ENCODE measurements at places on chromosomes 1 and 21.

- no peak for DNase-seq
These were observed 10.1 kb upstream of the XCL2 start for GRCh38 chr1:168553680-168554553.

- no peak for DNase-seq
These were observed 15.9 kb downstream of the PLEKHA6 start for GRCh38 chr1:204343802-204344201.

- peak; percentile 36 for DNase-seq
These were observed 251.1 kb upstream of the ADGRL2 start for GRCh38 chr1:81549588-81550127.

GRCh38 chr1:62196086-62196690 is 1.5 kb downstream of the L1TD1 start:
- peak; percentile 64 for DNase-seq

GRCh38 chr1:16913181-16913832 is 8.4 kb upstream of the CROCC start:
- DNase-seq, result no peak

DNA sequence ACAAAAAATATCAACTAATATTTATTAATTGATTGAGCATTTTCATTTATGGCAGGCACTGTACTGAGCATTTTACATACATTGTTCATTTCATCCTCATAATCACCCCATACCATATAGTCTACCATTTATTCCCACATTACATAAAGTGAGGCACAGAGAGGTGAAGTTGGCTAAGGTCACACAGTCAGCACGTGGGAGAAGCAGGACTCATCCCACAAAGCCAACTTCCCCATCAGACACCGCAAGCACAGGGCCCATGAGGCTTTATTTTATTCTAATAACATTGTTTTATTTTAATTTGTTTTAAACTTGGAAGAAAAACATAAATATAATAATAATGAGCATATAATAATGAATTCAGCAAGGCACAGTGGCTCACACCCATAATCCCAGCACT is 43.1 kb upstream of the CAPZB start:
- DNase-seq, result no peak

- no peak for DNase-seq
These were observed 7.5 kb downstream of the PTPRU start for GRCh38 chr1:29243871-29244200.

GRCh38 chr21:37463083-37463801 is 96.7 kb downstream of the DYRK1A start:
- DNase-seq, result no peak

DNA sequence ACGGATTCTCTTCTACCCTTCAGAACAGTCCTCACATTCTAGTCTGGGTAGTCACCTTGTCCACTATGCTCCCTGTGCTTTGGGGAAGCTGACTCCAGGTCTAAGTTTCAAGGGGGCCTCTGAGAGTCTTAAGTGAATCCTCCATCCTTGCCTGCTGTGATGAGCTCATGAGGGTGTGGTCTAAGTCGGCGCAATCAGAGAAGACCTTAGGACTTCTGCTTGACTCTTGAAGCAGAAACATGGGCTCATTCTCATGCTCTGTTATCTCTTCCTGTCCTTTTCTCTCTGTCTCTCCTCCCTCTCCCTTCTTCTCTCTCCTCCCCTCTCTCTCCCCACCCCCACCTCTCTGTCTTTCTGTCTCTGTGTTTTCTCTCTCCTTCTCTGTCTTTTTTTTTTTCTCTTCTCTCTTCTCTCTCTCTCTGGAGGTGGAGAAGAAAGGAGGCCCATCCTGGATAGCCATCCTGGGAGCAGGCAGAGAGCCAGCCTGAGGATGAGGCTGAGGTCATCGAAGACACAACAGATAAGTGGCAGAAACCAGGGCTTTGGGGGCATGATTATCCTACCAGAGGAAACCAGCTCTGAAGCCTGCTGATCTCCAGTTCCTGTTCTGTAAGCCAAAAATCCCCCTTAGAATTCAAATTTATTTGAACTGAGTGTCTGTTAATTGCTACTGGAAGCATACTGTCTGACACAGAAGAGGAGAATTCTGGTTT is 245.6 kb downstream of the SIPA1L2 start:
- no peak for DNase-seq

DNA sequence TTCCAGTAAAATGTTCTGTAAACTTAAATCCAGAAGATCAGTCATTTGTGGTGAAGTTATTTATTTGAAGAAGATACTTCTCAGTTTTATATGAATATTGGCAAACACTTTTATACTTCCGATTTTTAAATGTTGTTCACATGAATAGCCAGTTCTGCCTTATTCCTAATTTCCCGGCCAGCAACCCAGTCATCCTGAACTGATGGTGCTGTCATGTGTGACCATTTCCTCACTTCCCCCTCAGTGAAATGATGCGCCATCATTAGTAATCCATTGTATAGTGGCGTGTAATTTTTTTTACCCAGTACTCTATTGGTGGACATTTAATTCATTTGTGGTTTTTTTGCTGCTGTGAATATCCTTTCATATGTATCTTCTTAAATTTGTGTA is 16.4 kb downstream of the GPSM2 start:
- no peak for DNase-seq

- DNase-seq, result no peak
These were observed 1.2 kb downstream of the OR2T1 start for GRCh38 chr1:248404024-248404423.

- DNase-seq, result no peak
These were observed 80.1 kb upstream of the ZC3H11B start for GRCh38 chr1:219692981-219693380.

DNA sequence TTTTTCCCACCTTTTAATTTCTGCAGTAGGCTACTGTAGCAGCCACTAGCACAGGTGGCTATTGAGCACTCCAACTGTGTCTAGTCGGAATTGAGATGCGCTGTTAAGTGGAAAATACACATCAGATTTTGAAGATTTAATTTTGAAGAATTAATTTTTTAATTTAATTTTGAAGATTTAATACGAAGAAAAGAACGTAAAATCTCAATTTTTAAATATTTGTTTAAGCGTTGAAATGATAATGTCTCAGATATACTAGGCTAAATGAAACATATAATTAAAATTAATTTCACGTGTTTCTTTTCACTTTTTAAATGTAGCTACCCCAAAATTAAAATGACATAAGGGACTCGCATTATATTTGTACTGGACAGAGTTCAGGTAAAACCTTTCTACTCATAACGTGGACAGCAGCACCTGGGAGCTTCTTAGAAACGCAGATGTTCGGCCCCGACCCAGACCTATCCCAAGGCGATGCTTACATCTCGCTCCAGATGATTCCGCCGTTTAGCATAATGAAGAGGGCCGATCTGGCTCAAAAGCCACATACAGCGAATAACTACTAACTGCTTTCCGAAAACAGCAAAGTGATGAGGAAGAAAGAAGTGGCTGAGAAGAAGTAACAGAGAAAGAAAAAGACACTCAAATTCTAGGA is 717 bp downstream of the CRYZL1 start:
- peak; percentile 37 for DNase-seq

- no peak for DNase-seq
These were observed 215.1 kb downstream of the ST6GALNAC3 start for GRCh38 chr1:76289692-76290091.

GRCh38 chr1:231187571-231187970 is 25.7 kb downstream of the TRIM67 start:
- DNase-seq, result no peak

DNA sequence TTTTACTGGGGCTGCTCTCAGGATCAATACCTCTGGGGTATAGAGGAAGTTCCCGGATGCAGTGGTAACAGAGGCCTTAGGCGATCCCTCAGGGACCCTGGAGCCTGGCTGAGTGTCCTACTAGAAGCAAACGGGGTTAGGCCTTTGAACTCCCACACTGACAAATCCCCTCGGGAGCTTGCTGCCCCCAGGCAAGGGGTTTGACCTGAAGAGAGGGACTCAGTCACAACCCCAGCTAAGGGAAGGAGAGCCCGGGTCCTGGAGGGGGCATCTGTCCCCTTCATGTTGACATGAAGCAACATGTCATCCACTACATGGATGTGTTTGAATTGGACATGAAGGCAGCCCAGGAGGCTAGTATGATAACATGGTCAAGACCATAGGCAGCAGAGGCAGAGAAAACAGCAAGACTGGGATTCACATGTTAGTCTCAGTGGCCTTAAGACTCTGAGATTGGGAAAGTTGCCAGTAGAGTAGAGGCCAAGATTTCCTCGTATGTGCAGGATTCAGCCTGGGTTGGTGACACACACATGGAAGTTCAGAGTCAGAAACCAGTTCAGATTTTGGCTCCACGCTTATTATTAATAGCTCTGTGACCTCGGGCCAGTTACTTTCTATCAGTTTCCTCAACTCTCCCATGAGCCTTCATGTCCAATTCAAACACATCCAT is 101.5 kb downstream of the KCNN3 start:
- DNase-seq, result no peak

All from D341Med (cell line).